NCI-H2107 (cell line): ENCODE measurements at places on chromosomes 13 and 19.

DNA sequence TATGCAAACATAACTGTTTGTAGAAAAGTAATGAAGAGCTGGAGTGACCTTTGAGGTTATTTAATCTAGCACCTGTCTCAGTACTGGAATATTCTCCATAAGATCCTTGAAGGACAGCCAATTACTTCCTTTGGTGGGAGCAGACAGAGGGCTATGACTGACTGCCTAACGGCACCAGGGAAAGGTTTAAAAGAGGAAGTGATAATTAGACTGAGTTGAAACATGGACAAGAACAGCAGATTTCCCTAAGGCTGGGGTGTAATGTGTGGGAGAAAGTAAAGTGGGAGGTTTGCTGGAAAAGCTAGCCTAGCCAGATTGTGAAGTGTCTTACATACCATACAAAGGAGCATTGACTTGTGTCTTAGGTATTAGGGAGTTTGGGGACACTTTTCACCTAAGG lies 191.3 kb upstream of the PCDH9 start:
- no peak for DNase-seq

- DNase-seq = no peak
These were observed 774.1 kb downstream of the LIG4 start for GRCh38 chr13:107441279-107441678.

DNA sequence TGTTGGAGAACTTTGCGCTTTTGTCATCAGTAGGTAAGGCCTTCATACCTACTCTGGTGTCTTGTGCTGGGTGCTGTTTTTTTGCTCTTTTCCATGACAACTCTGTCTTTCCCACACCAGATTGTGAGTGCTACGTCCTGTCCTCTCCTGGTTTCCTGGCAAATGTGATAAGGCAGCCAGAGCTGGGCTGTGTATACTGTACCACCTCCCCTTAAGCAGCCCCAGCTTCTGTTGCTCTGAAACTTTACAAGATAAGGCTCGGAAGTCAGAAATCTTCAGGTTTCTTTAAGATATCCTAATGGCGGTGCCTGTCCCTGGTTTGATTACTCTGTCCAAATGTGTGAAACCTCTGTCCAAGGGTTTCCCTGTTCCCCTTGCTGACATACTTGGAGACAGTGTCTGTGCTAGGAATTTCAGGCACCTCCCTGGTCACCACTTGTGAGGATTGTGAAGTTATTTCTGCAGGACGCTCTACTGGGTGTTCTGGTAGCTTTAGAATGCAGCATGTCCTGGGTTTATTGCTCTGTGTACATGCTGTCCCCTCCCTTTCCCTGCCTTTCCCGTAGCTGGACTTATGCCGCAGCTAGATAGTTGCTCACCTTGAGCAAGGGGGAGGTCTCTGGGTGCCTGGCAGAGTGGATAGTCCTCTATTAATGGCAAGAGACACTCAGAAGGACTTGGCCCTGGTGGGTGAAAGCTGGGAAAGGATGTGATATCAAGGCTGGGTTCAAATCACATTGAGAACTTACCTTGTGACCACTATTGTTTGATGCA lies 7.0 kb downstream of the ZNF749 start:
- no peak for DNase-seq

- no peak for DNase-seq
These were observed 17.5 kb downstream of the ZC3H13 start for GRCh38 chr13:46035066-46035465.

DNA sequence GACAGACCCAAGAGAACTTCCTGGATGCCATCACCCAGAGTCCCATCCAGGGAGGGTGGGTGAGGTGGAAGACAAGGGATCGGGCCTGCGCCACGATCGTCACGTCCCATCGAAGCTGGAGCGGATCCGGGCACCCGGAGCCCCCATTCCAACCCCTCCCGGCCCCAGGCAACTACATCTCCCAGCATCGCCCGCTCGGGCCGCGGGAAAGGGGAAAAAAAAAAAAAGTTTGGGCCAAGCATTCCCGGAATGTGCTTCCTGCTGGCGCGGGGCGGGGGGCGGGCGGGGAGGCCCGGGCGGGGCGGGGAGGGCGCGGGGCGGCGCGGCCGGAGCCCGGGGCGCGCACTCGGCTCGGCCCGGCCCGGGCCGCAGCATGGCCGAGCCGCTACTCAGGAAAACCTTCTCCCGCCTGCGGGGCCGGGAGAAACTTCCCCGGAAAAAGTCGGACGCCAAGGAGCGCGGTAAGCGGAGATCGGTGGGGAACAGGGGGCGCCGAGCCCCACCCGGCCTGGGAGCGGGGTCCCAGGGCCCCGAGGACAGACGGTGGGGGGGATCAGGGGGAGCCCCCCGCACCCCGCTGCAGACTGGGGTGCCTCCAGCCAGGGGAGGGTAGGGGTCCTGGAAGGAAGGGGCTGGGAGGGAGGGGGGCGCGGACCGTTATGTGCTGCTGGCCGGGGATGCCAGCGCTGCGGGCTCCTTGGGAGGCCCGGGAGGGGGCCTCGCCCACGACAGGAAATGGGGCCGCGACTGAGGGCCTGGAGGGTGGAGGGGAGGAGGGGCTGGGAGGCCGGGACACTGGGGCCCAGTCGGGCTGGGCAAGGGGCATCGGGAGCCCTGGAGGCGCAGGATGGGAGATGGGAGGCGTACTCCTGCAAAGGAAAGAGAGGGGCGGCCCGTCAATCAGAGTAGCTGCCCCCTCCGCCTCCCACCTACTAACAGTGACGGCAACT lies at the start of gene SYDE1:
SYDE1 (plus strand) TSS at position 341 of the 950 bp plus-strand sequence; CDS start at position 374, 33 bp downstream.
- no peak for DNase-seq

- no peak for DNase-seq
These were observed 1132.6 kb upstream of the SLC10A2 start for GRCh38 chr13:104198801-104199200.

DNA sequence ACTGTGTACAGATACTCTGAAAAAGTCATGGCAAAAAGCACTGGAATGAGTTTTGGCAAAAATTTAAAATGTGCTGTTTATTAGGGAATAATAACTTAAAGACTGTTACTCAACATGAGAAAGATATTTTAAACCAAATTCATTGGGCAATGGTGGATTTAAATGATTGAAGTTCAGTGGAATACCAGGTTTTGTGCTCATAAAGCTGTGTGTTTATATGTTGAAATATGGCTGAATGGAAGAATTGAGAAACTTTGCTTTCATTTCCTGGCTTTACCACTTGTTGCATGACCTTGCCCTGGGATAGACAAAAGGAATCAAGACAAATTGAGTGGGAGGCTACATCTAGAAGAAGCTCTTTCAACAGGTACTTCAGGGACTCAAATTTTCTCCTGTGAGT lies 246.4 kb downstream of the GPC5 start:
- no peak for DNase-seq

- no peak for DNase-seq
These were observed 327.6 kb downstream of the FGF9 start for GRCh38 chr13:21998279-21998990.

GRCh38 chr13:112481458-112481857 lies 105.3 kb downstream of the SPACA7 start:
- DNase-seq = no peak

DNA sequence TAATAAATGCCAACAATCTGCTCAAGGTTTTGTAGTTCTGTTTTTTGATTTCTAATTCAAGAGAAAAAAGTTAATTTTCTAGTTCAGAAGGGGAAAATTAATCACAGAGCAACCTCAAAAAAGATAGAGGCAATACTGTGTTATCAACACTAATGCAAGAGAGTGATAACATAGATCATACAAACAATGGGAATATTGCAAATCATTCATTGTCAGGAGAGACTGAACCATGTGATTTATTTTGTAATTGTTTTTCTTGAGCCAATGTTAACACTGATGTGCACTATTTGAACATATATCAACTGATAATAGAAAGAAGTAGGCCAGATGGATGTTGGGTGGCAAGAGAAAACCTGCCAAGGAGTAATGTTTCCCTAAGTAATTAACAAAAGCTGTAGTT lies 19.9 kb downstream of the PCDH9 start:
- DNase-seq = no peak

GRCh38 chr19:7944177-7944761 lies 803 bp upstream of the TIMM44 start:
- DNase-seq = peak; percentile 76

DNA sequence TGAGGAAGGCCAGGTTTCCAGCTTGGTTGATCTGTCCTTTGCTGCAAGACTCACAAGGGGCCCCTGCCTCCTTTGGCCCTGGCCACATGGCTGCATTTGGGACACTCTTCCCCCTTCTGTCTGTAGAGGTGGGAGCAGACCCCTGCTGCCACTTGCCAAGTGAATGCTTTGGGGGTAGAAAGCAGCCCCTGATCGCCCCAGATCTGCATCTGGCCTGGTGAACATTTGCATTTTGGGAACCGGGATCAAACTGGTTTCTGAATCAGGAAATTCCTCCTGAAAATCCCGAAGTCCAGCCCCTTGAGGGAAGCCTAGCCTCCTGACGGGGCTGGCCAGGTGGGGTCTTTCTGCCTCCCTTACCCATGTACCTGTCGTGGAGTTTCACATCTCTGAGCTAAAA lies 14.9 kb downstream of the DPF1 start:
- no peak for DNase-seq

GRCh38 chr13:57087006-57087405 lies 53.7 kb upstream of the PRR20A start:
- DNase-seq = no peak

DNA sequence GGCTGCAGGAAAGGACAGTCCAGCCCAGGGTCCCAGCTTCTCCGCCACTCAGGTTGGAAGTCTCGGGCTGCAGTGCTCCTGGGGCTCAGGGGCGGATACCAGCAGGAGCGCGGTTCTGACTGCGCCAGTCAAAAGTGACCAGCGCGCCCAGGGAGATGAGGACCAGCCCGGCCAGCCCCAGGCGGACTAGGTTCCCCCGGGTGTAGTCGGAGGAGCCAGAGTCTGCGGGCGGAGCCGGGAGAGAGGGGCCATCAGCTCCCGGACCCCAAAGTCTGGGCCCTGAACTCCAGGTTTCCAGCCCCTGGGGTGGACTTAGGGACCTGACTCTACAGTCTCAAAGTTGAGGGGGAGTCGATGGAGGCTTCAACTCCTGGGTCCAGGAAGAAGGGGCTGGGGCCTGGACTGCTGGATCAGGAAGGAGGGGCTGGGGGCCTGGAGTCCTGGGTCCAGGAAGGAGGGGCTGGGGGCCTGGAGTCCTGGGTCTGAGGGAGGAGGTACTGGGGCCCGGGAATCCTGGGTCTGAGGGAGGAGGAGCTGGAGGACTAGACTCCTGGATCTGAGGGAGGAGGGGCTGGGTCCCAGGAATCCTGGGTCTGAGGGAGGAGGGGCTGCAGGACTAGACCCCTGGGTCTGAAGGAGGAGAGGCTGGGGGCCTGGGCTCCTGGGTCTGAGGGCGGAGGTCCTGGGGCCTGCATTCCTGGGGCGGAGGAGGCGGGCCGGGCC lies 5.3 kb downstream of the OSCAR start:
- DNase-seq = no peak

- no peak for DNase-seq
These were observed 506.2 kb downstream of the FGF9 start for GRCh38 chr13:22176968-22177520.

- DNase-seq = no peak
These were observed 56.6 kb downstream of the COL4A1 start for GRCh38 chr13:110250258-110250891.

- DNase-seq = no peak
These were observed 9.4 kb upstream of the CCDC97 start for GRCh38 chr19:41300555-41300954.

DNA sequence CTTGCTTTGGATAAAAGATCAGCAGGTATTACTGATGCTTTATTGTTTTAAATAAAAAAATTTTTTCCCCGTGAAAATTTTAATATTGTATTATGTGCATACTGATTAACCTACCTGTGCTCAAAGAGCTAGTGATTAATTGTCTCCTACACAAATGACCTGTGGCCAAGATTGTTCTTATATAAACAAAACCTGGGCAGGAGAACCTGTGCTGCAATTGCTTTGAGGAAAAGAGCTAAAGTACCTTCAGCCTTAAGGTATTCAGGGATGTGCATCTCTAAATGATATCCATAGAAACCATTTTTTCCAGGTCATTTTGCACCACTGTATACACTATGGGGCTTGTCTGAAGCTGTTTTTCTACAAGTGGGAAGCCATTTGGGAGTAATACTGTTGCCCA lies 1.2 kb downstream of the FRY start:
- no peak for DNase-seq

GRCh38 chr19:674282-675151 lies 1.7 kb upstream of the FSTL3 start:
- no peak for DNase-seq

DNA sequence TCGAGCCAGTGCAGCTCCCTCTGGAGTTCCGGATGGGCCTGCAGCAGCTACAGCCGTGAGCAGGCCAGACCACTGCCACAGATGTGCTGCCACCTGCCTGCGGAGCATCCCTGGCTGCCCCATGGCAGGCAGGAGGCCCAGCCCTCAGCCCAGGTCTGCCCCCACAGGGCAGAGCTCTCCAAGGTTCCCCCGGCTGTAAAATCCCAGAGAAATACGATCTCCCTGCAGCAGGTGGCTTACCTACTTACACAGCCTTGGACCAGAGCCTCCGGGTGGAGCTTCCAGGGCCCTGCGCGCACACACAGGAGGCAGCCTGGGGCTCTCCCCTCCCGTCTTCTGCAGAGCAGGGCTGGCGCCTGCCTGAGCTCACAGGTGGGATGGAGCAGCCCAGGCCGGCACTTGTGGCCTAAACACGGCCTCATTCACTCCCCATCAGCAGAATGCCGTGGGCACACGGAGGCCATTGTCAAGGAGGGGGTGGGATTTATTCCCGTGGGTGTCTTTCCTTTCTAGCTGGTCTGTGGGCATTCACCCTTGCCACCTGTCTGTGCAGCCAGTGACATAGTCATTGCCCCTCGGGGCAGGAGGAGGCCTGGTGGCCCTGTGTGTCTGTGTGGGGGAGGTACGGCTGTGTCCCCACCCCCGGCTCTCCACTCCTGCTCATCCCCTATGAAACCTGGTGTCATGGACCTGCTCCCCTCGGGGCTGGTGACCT lies 118.0 kb downstream of the KDM4B start:
- peak; percentile 85 for DNase-seq

- no peak for DNase-seq
These were observed 26.6 kb upstream of the KCTD15 start for GRCh38 chr19:33770107-33770506.

DNA sequence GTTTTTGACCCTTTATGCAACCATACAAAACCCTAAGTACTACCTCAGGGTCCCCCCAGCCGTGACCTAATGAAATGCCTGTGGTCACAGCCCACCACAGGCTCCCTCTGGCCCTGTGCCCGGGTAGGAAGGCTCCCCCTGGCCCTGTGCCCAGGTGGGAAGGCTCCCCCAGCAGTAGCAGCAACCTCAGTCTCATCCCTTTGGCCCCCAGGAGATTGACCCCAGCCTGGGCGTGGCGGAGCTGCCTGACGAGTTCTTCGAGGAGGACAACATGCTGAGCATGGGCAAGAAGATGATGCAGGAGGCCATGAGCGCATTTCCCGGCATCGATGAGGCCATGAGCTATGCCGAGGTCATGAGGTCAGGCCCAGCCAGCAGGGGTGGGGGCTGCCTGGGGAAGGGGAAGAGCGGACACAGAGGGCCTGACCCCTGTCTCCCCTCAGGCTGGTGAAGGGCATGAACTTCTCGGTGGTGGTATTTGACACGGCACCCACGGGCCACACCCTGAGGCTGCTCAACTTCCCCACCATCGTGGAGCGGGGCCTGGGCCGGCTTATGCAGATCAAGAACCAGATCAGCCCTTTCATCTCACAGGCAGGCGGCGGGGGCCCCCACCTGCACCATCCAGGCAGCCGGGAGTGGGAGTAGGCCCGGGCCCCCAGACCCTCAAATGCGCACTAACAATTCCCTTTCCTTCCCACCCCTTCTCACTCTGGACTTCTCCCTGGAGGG lies 6.3 kb upstream of the BEST2 start:
- no peak for DNase-seq
